ENCODE measurements at places on chromosomes 6 and 20.

DNA sequence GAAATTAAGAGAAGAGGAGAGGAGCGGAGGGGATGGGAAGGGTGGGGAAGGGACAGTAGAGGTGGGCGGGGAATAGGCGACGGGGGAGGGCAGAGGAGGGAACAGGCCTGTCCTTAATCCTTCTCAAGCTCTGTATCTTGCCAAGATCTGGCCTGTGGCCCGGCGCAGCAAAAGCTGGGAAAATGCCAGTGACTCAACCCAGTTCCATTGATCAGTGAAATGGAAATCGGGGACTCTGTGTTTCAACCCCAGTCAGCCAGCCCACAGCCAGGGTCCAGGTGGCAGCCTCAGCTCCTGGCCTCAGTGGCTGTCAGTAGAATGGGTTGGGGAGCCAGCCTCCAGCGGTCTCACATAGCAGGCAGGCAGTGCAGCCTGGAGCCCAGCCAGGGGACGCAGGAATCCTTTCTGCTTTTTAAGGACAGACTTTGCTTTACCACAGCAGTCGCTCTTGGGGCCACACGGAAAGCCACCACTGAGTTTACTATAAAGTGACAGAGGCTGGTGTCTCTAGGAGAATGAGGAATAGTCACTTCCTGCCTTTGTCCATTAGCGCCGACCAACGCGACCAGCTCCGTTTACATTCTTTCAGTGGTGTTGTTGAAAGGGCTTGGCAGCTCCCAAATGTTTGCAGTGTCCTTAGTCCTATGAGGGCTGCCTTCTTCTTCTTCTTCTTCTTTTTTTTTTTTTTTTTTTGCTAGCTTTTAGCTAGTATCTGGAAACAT is 128.0 kb downstream of the RIN2 start:
- H3K27me3 ChIP-seq: no peaks in the 10 kb centered on the region
- no peak overlapping the region for H3K4me3 ChIP-seq
- no peak overlapping the region for H3K27ac ChIP-seq

DNA sequence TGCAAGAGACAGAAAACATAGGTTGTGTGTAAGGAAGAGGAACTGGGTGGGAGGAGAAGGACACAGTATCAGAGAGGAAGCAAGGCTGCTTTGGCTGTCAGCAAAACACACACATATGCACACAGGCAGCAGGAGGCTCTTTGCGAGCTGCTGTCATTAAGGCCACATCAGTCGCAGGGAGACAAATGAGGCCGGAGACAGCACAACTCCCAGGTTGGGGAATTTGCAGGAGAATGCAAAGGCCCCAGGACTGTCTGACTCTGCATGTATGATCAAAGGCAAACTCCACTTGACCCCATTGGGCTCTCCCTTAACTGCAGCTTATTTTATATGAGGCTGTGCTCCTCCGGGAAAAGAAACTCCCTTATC is 35.3 kb downstream of the METTL24 start:
- no peak overlapping the region for H3K4me3 ChIP-seq
- no peaks in the 10 kb centered on the region for H3K36me3 ChIP-seq
- H3K4me1 ChIP-seq: no peaks in the 10 kb centered on the region
- peaks cover 9% of the 10 kb centered on the region for H3K27me3 ChIP-seq
- H3K27ac ChIP-seq: no peak overlapping the region

DNA sequence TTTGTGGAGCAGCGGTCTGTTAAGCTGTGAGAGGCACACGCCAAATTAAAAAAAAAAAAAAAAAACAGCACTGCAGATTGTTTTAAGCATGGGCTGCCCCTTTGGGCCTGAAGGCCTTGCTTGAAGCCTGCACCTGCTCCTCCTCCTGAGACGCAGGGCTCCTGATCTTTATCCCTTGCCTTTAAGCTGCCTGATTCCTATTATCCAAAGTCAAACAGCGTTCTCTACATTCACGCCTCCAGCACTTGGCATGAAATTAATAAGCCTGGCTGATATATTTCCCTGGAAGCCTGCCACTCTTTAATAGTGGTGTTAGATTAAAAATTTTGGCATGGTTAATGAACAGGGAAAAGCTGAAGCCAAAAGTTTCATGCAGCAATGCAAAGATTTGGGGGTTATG is 163.9 kb downstream of the FAXC start:
- H3K36me3 ChIP-seq: no peaks in the 10 kb centered on the region
- no peaks in the 10 kb centered on the region for H3K4me1 ChIP-seq
- DNase-seq: no peak

GRCh38 chr20:13119583-13119982 is 101.5 kb upstream of the ISM1 start:
- H3K27me3 ChIP-seq: no peaks in the 10 kb centered on the region
- no peaks in the 10 kb centered on the region for H3K36me3 ChIP-seq
- no peak overlapping the region for H3K4me3 ChIP-seq
- peak overlapping the region; percentile 33 for H3K27ac ChIP-seq

DNA sequence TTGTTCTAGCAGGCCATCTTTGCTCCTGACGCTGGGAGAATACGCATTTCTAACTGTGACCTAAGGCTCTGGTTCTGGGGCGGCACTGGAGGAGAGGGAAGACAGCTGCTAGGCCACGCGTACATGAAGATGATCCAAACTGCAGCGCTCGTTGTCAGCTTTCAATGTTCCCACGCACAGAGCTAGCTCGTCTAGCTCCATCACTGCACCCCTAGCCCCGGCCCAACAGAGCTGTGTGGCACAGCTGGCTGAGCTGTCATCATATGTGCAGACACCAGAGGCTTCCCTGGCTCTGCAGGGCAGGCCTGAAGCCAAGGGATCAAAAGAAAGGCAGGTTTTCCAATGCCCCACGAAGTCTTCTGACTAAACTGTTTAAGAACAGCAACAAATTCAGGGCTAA is 124.7 kb downstream of the IRF4 start:
- peaks cover 3% of the 10 kb centered on the region for H3K4me1 ChIP-seq
- DNase-seq: no peak
- no peak overlapping the region for H3K27ac ChIP-seq
- H3K36me3 ChIP-seq: peaks cover 5% of the 10 kb centered on the region
- no peaks in the 10 kb centered on the region for H3K27me3 ChIP-seq
- no peak overlapping the region for H3K4me3 ChIP-seq

DNA sequence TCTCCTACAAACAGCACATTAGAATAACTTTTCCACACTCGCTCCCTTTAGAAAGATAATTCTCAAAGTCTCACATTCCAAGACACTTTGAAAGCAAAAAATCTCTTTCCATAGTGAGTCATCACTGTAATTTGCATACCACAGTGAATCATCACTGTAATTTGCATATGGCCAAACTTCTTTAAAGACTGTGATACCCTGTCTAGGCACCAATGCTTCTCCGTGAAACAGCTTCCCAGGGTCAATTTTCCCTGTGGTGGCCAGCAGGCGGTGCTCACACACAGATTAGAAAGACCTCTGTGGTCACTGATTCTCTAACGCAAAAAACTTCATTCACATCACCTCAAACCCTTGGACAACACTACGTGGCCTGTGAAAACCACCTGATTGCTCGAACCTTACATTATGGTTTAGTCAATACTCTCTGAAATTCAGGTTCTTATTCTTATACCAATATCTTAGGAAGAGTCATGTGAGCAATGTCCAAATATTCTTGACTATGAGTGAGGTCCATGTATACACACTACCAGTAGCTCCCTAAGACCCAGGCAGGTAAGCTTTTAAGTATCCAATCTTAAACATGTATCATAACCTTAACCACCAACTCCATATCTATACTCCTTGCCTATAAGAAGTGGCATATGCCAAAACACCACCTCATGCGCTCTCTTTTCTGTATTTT is 78.5 kb upstream of the PHACTR1 start:
- H3K27ac ChIP-seq: no peak overlapping the region
- no peaks in the 10 kb centered on the region for H3K27me3 ChIP-seq
- no peaks in the 10 kb centered on the region for H3K36me3 ChIP-seq

GRCh38 chr20:18683839-18684238 is 96.0 kb downstream of the DTD1 start:
- H3K36me3 ChIP-seq: no peaks in the 10 kb centered on the region
- no peak for DNase-seq
- no peaks in the 10 kb centered on the region for H3K27me3 ChIP-seq
- H3K4me1 ChIP-seq: no peaks in the 10 kb centered on the region
- H3K27ac ChIP-seq: no peak overlapping the region

DNA sequence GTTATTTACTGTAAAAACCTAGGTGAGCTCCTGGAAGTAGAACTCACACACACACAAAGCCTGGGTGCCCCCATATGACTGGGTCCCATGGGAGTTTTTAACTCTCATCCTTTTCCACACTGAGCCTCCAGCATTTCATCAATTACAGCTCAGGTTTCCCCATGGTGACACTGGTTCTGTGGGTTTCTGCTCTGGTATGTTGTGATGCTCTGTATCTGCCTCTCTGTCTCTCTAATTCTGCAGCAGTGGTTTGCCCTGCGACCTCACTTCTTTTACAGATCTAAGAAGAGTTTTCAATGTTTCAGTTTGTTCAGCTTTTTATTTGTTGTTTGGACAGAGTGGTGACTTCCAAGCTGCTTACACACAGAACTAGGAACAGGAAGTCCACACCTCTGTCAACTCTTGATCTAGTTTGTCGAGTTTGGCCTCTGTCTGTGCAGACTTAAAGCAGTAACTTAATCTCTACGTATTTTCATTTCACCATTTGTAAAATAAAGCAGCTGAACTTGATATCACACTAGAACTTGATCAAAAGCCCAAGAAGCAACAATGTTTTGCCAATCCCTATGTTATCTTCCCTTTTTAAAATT is 554.3 kb downstream of the EPHA7 start:
- H3K27me3 ChIP-seq: no peaks in the 10 kb centered on the region
- H3K4me1 ChIP-seq: no peaks in the 10 kb centered on the region
- no peak overlapping the region for H3K4me3 ChIP-seq
- DNase-seq: no peak
- H3K36me3 ChIP-seq: no peaks in the 10 kb centered on the region

GRCh38 chr20:22763257-22763906 is 179.0 kb upstream of the FOXA2 start:
- H3K27ac ChIP-seq: no peak overlapping the region
- peaks cover 3% of the 10 kb centered on the region for H3K4me1 ChIP-seq
- H3K27me3 ChIP-seq: no peaks in the 10 kb centered on the region
- H3K4me3 ChIP-seq: no peak overlapping the region
- no peaks in the 10 kb centered on the region for H3K36me3 ChIP-seq

- DNase-seq: no peak
- H3K27me3 ChIP-seq: no peaks in the 10 kb centered on the region
- no peaks in the 10 kb centered on the region for H3K36me3 ChIP-seq
- no peak overlapping the region for H3K27ac ChIP-seq
- H3K4me3 ChIP-seq: no peak overlapping the region
Measured at GRCh38 chr6:113513086-113513485, 344.1 kb upstream of the MARCKS start.

DNA sequence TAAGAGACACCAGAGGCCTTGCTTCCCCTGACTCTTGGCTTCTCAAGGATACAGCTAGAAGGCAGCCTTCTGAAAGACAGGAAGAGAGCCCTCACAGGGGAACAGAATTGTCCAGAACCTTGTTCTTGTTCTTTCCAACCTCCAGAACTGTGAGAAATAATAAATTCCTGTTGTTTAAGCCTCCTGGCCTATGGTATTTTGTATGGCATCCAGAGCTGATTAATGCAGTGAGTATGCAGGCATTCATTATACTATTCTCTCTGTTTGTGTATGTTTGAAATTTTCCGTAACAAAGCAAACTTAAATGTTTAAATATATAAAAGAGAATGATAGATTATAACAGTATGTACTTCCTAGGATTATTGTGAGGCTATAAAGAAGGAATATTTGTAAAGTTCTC is 903.4 kb upstream of the FLRT3 start:
- DNase-seq: no peak
- no peaks in the 10 kb centered on the region for H3K4me1 ChIP-seq
- H3K27ac ChIP-seq: no peak overlapping the region
- H3K36me3 ChIP-seq: no peaks in the 10 kb centered on the region
- no peaks in the 10 kb centered on the region for H3K27me3 ChIP-seq
- no peak overlapping the region for H3K4me3 ChIP-seq

- no peak overlapping the region for H3K4me3 ChIP-seq
- DNase-seq: no peak
- H3K27me3 ChIP-seq: no peaks in the 10 kb centered on the region
- no peak overlapping the region for H3K27ac ChIP-seq
Measured at GRCh38 chr6:152605342-152605741, 31.8 kb downstream of the SYNE1 start.

DNA sequence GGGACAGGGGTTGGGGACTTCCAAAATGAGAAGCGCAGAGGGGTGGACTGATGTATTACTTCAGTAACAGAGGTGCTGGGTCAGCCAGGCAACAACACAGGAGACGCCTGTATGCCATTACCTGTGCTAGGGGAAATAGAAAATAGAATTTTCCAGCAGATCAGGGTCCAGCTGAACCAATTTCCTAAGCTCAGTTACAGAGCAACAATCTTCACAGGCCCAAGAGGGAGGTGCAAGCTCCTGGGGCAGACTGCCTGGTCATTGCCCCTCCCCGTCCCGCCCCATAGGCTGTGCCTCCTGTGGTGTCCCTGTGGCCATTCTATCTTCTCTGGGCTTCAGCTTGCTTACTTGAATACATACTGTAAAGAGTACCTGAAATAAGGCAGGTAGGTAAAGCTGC is 3.7 kb downstream of the KCNK5 start:
- DNase-seq: no peak
- no peak overlapping the region for H3K4me3 ChIP-seq
- H3K4me1 ChIP-seq: no peaks in the 10 kb centered on the region
- no peaks in the 10 kb centered on the region for H3K36me3 ChIP-seq
- peaks cover 37% of the 10 kb centered on the region for H3K27me3 ChIP-seq

DNA sequence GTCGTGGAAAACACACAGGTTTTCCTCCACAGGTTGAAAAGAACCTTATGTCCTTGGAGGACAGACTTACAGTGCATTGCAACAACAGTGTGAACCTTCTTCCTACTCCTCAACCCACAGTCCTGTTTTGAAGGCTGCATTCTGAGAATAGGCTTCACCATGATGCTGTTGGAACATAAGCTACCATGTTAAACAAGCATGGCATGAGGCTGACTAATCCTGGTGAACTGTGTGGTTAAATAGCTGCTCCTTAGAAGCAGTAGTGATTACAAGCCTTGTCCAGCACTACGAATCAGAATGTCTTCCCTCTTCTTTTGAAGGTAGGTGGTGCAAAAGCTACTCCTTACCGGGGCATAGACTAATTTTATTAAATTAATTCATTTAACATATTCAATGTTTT is 368.5 kb upstream of the EPHA7 start:
- DNase-seq: no peak
- H3K27me3 ChIP-seq: no peaks in the 10 kb centered on the region
- no peak overlapping the region for H3K27ac ChIP-seq
- H3K4me1 ChIP-seq: no peaks in the 10 kb centered on the region

- no peak overlapping the region for H3K27ac ChIP-seq
- no peak for DNase-seq
- H3K27me3 ChIP-seq: no peaks in the 10 kb centered on the region
- no peak overlapping the region for H3K4me3 ChIP-seq
Measured at GRCh38 chr6:154650351-154650750, 82.9 kb upstream of the SCAF8 start.

GRCh38 chr6:154613137-154613676 is 102.7 kb upstream of the CNKSR3 start:
- H3K36me3 ChIP-seq: no peaks in the 10 kb centered on the region
- no peak overlapping the region for H3K4me3 ChIP-seq
- no peak overlapping the region for H3K27ac ChIP-seq
- no peaks in the 10 kb centered on the region for H3K4me1 ChIP-seq

Measured in DND-41 (cell line).